ENCODE measurements at places on chromosomes 6 and 20.

DNA sequence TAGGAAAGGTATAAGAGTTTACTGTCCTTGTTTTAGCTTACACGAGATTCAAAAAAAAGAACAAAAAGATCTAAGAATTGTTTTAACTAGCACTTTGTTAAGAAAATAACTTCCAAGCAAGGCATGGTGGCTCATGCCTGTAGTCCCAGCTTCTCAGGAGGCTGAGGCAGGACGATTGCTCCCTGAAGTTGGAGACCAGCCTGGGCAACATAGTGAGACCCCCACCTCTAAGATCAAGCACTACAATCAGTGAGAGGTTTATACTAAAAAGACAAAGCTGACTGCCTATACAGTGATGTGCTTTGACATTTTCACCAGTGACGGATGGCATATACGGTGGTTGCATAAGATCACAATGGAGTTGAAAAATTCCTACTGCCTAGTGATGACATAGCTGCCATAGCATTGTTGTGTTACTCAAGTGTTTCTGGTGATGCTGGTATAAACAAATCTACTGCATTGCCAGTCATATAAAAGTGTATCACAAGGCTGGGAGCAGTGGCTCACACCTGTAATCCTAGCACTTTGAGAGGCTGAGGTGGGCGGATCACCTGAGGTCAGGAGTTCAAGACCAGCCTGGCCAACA, 68.6 kb downstream of the B4GALT5 start:
- no peak for DNase-seq

GRCh38 chr6:31478186-31478950, 19.6 kb upstream of the MICB start:
- DNase-seq, result no peak

GRCh38 chr6:30154709-30155519, 6.1 kb downstream of the TRIM10 start:
- no peak for DNase-seq

DNA sequence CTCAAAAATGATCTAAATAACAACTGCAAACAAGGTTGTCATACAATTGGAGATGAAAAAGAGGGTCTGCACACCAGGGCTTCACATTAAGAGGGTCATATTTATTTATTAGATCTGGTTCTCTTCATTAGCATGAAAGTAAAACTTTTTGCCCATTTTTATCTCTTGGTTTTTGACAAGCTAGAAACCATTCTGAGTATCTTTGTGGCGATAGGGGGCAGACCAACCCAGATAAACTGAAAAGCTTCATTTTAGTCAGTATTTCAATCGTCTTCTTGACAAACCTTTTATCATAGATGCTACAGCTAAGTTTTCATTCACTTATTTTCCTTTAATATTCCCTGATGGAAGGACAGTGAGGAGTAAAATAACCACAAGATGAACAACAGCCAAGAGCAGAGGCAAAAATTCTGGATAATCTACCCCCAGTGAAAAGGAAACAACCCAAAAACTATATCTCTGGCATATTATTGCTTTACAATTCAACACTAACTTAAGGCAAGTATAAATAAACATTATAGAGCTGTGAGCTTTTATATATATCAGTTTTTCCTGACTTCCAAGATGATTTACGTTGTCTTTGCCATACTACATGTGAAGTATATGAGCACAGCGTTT, 45.2 kb downstream of the THEMIS start:
- peak; percentile 21 for DNase-seq

DNA sequence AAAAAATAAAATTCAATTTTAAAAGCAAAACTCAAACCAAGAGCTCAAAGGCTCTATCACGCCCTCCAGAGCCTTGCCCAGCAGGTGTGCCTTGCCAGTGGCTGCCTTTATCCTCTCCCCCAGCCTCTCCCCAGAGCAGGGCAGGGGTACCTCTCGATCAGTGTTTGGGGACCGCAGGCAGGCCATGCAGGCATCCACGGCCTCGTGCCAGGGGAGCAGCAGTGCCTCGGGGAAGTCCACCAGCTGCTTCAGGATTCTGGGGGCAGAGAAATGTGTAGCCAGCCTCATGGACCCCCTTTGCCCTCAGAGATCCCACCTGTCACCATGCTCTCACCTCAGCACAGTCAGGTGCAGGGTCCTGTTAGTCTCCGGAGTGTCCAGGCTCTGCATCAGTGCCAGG, 5.7 kb downstream of the CUL7 start:
- no peak for DNase-seq

- no peak for DNase-seq
Measured at GRCh38 chr6:45476341-45476740, 98.6 kb upstream of the SUPT3H start.
